ENCODE measurements at places on chromosomes 13 and 19.

- no peak for DNase-seq
Measured at GRCh38 chr13:88459331-88459730, 788.2 kb downstream of the SLITRK5 start.

- DNase-seq = no peak
Measured at GRCh38 chr19:10122045-10122444, 2.3 kb upstream of the EIF3G start.

DNA sequence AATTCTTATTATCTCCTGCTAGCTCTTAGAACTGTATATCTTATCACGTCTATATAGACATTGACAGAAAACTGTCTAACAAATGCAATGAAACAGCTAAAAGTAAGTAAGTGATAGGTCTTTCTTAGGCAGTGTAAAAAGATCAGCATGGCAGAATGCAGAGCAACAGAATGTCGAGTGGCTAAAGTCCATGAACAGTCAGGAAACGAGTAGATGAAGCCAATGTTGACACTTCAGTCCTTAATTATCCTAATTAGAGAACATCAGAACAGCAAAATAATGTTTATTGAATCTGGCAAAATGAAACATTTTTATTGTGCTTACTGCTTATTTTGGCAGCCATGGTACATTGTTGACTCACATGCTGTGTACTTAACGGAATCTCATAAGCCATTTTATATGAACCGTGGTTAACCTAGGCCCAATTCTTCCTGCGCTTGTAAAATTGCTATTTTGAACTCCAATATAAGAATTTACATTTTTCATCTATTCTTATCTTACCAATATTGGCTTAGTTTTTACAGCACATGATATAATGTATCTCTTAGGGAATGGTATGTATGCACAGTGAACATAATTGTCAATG is 748.1 kb downstream of the DACH1 start:
- DNase-seq = no peak

DNA sequence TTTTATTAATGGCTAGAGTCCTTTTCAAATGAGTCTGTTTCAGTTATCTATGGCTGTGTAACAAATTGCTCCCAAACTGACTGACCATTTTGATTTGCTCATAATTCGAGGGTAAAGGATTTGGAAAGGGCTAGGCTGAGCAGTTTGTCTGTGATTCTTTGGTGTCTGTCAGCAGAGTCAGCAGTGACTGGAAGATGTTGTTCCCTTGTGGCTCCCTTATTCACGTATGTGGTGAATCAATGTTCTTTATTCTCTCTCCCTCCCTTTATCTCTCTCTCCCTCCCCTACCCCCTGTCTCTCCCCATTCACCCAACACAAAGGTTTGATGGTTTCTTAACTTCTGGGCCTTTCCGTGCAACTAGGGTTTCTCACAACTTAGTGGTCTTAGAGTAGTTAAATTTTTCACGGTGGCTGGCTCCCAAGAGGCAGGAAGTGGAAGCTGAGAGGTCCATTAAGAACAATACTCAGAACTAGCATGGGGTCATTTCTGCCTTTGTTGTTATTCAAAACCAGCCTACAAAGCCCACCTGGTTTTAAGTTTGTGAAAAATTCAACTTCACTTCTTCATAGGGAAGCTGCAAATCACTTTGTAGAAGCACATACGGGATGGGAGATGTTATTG is 772.5 kb upstream of the SLITRK1 start:
- no peak for DNase-seq

GRCh38 chr19:3285647-3286176 is 61.3 kb downstream of the CELF5 start:
- DNase-seq = no peak

DNA sequence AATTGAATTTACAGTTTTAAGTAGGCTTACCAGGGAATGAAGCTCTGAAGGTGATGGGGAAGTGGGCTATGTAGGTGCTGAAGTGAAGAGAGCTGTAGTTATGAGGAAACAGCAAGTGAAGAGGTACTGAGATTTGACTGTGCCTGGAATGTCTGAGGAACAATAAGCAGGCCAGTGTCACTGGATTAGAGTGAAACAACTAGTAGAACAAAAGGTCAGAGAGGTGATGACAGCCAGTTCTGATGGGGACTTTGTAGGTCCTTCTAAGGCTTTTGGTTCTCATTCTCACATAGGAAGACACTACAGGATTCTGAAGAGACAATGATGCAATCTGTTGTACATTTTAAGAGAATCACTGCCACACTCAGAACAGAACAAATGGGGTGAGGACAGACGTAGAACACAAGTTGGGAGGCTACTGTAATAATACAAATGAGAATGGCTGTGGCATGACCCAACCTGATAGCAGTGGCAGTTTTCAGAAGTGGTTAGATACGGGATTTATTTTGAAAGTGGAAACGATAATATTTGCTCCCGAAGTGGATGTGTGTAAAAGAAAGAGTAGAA is 130.8 kb downstream of the MYCBP2 start:
- no peak for DNase-seq

GRCh38 chr13:23715762-23716235 is 145.6 kb downstream of the TNFRSF19 start:
- DNase-seq = no peak

GRCh38 chr19:35757231-35757748 is 461 bp upstream of the HSPB6 start:
- DNase-seq = no peak

- no peak for DNase-seq
Measured at GRCh38 chr13:93307651-93308050, 81.0 kb downstream of the GPC6 start.

DNA sequence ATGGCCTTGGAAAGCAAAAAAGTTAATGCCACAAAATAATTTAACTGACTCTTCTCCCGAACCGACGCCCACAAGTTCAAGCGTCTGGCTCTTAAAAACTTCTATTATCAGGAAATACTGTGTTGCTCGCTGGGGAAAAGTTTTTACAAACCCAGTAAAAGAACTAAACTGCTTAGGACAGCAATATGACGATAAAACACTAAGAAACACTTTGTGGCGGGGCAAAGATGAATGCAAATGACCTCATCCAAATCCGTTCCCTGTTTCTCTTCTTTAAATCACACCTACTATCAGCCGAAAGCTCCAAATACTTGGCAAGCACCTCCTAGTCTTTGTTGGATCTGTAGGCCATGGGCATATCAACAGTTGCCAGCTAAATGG is 4.9 kb downstream of the SIGLEC11 start:
- no peak for DNase-seq

GRCh38 chr19:54473892-54474372 is 836 bp upstream of the CDC42EP5 start:
- DNase-seq = no peak

DNA sequence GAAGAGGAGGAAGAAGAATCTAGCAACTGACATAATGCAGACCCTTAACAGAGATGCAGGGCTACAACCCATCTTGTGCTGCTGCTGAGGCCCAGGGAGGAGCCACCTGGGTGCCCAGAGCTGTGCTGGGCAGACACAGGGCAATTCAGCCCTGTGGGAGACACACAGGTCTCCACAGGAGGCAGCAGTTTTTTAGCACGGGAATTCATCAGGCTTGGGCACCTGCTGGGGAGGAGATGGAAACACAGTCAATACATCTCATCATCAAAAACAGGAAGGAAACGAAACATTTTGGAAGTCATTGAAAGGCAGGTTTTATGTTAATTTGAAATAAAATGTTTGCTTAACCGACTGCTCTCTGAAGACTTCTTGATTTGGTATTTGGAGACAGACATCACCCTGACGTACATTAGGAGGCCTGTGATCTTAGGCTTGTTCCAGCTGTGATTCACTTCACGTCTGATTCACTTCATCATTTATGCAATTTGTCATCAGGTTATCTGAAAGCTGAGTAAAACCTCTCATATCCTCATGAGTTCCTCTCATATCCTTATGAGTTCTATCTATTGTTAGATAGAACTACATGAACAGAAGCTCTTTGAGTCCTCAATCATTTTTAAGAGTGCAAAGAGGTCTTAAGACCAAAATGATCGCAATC is 77.4 kb downstream of the CYSLTR2 start:
- DNase-seq = no peak

- peak; percentile 9 for DNase-seq
Measured at GRCh38 chr13:44768775-44769581, 192.8 kb upstream of the TSC22D1 start.

DNA sequence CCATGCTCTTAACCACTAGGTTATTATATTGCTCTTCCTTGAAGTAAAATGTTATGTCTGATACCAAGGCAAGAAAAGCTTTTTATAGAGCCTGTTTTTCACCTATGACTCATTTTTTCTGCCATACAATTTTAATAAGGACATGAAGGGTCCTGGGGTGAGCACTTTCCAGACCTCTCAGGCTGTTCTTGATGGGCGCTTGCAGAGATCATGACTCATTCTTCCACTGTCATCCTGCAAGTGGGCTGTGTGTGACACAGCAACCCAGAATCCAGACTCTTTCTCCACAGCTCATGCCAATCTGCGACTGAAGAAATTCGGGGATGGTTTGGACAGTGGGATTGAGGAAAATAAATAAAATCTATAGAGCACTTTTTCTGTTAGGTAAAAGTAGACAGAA is 506.7 kb upstream of the NBEA start:
- no peak for DNase-seq

- no peak for DNase-seq
Measured at GRCh38 chr19:54373781-54374631, 9.3 kb upstream of the LAIR1 start.

DNA sequence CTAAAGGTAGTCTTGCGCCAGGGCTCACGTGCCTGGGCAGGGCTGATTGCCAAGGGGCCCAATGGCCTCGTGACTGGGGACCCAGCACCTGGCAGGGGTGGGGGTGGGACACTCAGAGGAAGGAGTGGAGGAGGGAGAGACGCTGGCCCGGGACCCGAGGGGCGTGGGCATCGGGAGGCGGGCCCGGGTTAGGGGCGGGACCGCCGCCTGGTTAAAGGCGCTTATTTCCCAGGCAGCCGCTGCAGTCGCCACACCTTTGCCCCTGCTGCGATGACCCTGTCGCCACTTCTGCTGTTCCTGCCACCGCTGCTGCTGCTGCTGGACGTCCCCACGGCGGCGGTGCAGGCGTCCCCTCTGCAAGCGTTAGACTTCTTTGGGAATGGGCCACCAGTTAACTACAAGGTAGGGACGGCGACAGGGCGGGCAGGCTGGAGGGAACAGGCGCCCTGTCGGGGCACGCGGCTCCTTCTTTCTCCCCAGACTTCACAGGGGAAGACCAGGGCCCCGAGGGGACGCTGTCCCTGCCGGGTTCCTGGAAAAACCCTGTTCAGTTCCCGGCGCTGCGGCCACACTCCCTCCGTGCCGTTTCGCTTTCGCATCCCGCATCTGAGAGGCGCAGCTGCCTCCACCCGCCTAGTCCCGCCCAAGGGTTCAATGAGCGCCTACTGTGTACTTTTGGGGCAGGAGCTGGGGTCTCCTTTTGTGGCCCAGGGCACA is at the start of gene IFI30:
TSS of gene IFI30 (plus strand) at position 242 of the 717 bp plus-strand sequence. CDS start at position 271, 29 bp downstream.
- DNase-seq = peak; percentile 65

DNA sequence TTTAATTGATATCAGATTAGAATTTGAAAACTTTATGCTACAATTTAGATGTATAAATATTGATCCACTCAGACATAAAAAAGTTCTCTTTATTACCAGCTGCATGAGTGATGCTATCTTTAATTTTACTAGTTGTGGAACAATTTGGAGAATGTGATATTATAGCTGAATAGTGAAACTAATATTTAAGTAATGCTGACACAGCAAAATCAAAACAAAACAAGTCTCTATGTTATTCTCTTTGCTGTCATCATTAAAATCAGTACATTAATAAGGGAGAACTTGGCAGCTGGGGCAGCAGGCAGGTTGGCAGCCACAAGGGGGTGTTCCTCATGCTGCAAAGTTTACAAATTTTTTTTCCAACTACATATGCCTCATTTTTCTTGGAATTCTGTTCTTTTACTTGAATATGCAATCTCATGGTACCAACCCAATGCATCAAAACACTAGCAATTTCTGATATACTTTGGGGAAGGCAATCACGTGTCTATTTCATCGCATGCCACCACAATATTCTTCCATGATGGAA is 585.3 kb downstream of the FGF9 start:
- no peak for DNase-seq

GRCh38 chr13:39688278-39688677 is 32.8 kb downstream of the COG6 start:
- DNase-seq = no peak

DNA sequence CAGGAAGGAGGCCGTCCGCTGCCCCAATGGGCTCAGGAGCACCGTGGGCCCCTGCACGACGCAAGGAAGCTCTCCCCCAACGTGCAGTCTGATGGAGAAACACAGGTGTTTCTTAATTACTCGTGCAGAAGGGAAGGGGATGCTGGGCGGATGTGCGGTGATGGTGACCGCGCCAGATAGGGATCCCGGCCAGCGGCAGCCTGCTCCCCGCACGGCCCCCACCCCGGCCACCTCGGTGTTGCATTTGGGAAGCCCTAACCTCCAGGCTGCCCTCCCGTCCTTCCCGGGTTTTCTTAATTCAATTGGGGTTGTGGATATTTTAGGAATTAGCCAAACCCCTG is 254.4 kb downstream of the ZNF536 start:
- DNase-seq = no peak

GRCh38 chr19:13010992-13011652 is 15.8 kb downstream of the NFIX start:
- no peak for DNase-seq

DNA sequence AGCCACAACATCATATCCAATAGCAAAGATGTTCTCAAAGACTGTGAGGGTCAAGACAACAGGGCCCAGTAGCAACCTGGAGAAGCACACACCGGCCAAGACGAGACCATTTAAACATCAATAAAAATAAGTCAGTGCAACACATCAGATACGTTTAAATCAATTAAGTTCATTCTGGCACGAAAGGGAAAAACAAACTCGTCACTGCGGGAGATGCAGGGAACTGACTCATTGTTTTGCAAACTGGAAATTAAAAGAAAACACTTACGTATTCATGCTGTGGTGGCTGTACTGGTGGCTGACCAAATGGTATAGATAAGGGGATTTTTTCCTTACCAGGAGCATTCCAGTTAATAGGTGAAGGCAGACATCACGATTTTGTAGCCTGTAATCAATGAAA is 26.3 kb upstream of the SLC15A1 start:
- DNase-seq = no peak

DNA sequence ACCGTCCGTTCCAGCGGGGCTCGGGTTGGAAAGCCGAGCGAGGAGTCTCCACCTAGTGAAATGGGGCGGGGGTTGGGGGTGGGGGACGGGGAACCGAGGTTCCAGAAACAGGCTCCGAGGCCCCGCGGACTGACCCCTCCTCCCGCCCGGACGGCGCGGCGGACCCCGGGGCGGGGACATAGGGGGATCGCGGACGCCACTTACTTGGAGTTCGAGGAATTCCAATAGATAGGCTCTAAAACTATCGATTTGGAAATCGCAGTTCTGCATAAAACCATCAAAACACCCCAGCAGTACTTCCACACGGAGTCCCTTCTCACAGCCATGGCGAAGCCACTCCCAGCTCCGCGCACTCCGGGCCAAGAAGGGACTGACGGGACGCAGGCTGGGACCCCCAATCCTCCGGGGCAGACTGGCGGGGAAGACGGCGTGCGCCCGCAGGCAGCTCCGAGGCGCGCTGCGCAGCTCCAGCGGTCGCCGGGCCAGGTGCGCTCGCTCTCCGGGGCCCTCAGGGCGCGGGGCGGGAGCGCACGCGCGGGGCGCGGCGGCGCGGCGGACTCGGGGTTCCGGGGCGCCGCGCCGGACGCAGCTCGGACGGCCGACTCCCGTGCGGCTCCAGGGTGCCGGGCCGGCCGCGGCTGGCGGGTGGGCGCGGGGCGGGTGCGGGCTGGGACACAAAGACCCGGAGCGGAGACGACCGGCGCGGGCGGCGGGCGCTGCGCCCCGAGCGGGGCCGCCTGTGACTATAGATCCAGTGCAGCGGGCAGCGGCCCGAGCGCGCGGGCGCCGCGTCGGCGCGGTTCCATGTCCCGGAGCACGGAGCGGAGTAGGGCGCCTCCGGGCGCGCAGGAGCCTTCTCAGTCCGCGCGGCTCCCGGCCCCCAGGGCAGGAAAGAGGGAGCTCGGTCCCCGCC is 567 bp downstream of the EFNB2 start:
- DNase-seq = no peak

Data from activated T-helper 1 cell treated with anti-CD3 and anti-CD28 coated beads, Interleukin-12 subunit alpha, Interleukin-12 subunit beta, Interleukin-2, Interleukin-4 antibody, amounts not matched to agents 30 ng/mL and 10 ng/mL and 1 ng/mL, durations not matched to agents 14 hours and 24 hours and 36 hours (primary cell).